ENCODE measurements at places on chromosomes 11 and 22. TPM values are rescaled to one million over a fixed set of nuclear protein-coding genes. Genes with fewer than 3 reads are reported as not detected.

Gene CELSR1
- 1.8 TPM for total RNA-seq

Gene PNPLA3
- 0.14 TPM for total RNA-seq

Gene SYT8
- total RNA-seq: 4.6 TPM

Gene CRYBB3
- 2.1 TPM for total RNA-seq

Gene TMEM132A
- total RNA-seq: 9.2 TPM

Gene OR10S1
- total RNA-seq: not detected

Gene INS
- not detected for total RNA-seq

Gene LRRC56
- 3.7 TPM for total RNA-seq

Gene ELFN2
- total RNA-seq: not detected

Gene MEI1
- total RNA-seq: 1.9 TPM

Gene DBX1
- not detected for total RNA-seq

Gene FUT4
- 21.8 TPM for total RNA-seq

Gene RABL2B
- 20.1 TPM for total RNA-seq

Data from left colon (tissue), 2 donors.